ENCODE measurements at places on chromosomes 2 and 18.

GRCh38 chr2:16478434-16479210 lies 187.0 kb downstream of the CYRIA start:
- DNase-seq, result no peak

DNA sequence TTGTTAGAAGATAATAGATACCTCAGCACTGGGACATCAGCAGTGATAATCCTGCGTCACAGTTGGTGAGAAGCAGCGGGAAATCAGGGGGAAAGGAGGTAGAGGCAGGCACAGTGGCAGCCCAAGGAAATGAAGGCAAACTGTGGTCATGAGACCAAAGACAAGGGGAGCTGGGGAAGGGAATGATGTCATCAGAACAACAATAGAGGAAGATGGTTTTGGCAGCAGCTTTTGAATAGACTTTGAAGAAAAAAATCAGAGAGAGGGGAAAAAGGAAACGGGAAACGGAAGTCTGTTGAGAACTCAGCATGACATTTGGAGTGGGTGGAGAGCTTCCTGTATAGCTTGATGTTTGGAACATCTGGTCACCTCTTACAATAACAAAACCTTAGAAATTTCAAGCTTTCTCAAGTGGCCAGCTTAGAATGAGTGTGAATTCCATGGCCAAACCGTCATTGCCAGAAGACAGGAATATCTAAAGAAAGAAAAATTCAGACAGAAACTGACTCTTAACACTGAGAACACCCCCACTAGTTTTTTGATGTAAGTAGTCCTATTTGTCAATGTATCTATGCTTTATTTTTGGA lies 18.4 kb upstream of the YES1 start:
- no peak for DNase-seq

DNA sequence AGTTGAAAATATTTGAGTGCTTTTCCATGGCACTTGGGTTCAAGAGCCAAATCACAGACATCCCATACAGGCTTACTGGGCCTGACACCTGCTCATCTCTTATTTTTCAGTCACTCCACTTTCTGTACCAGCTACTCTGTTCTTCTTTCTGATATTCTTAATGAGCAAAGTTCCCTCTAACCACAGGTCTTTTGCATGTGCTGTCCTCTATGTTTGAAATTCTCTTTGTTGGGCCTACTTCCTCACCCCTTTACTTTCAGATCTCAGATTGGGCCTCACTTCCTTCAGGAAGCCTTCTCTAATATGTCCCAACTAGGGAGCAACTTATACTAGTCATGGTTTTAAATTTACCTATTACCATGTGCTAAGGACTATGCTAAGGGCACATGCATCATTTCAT lies 81.8 kb upstream of the RBMS1 start:
- DNase-seq, result no peak

- DNase-seq, result no peak
Measured at GRCh38 chr2:186889101-186889879, 40.3 kb upstream of the ZSWIM2 start.

DNA sequence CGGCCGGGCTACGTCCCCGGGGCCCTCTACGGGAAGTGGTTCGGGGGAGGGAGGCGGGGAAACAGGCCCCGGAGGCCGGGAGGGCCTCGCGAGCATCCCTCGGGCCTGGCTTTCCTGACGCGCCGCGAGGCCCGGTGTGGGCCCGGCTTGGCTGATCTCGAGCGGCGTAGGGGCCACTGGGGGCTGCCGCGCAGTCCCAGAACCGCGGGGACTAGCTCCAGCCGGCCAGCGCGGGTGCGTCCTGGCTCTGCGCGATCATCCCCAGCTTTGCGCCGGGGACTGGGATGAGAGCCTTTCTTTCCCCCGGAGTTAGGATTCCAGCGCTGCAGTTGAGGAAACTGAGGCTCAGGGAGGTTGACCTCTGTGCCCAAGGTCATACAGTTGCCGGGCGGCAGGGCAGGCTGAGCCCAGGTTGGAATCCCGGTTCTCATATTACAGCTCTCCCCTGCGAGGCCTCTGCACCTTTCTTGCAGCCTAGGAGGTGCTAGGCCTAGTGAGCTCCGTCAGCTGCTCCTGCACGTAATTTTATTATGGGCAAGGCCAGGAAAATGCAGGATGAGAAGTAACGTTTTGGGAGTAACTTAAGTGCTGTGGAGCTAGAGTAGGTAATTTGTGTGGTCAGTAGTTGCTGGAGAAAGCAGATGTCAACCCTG lies 501 bp downstream of the LPIN1 start:
- DNase-seq, result no peak

DNA sequence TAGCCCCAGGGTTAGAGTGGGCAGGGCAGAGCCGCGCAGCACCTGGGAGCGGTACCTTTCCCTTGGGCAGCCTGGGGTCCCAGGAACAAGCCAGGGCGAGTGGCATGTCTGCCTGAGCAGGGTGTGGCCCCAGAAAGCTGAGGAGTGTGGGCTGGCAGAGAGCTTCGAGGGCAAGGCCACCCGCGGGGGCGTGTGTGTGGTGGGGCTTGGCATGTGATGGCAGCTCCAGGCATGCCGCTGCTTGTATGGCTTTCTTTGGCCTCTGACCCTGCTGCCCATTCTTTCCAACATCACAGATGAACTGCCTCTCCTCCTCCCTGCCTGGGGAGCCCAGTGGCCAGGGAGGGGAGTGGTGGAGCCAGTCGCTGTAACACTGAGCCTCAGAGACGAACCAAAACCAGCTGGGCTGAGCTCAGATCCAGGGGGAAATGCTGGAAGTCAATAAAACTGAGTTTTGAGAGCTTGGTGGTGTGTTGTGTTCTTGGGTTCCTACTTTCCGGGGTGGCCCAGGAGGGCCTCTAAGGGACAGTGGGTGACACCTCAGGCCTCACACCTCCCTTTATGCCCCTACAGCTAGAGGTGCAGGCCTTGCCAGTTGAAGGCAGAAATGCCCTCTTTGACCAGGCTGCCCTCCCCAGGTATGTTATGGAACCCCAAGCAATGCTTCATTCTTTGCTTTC lies 7.4 kb downstream of the DNAJB2 start:
- peak; percentile 64 for DNase-seq

- no peak for DNase-seq
Measured at GRCh38 chr2:198630384-198630783, 826.0 kb downstream of the PLCL1 start.

- DNase-seq, result no peak
Measured at GRCh38 chr18:54125429-54125828, 99.0 kb downstream of the MBD2 start.

DNA sequence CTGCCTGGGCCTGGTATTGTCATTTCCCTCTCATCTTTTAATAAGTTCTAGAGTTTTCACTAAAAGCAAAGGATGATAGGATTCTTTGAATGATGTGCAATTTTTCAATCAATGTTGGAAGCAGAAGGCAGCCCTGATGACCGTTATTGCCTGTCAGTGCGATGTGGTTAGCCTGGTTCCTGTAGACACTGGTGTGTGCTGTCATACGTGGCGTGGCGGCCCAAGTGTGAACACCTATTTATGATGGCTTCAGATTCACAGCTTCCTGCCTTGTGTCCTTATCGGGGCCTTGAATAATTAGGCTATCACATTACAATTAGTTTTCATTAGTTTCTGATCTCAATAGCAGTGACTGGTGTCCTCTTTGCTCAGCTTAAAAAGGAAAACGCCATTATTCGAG lies 218.5 kb downstream of the TPGS2 start:
- DNase-seq, result no peak

- no peak for DNase-seq
Measured at GRCh38 chr2:28662468-28663181, 89.0 kb upstream of the PPP1CB start.

GRCh38 chr18:53819174-53819573 lies 405.3 kb downstream of the MBD2 start:
- DNase-seq, result no peak

GRCh38 chr2:179726461-179727180 lies 134.8 kb downstream of the ZNF385B start:
- DNase-seq, result no peak

DNA sequence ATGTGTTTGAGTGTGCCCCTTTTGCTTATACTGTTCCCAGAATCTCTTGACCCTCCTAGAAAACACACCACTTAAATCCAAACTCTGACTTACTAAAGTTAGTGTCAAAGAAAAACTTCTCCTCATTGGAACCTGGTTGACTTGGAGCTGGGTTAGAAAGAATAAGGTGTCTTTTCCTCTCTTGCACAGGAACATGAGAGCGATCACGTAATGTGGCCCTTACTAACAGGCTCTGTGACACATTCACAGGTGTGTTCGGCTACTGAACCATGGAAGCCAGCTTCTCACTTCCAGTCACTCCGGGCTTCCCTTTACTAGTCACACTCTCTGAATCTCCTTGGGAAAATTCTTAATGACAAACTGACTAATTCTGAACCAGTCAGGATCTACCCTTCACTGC lies 5.4 kb upstream of the POU3F3 start:
- DNase-seq, result no peak

DNA sequence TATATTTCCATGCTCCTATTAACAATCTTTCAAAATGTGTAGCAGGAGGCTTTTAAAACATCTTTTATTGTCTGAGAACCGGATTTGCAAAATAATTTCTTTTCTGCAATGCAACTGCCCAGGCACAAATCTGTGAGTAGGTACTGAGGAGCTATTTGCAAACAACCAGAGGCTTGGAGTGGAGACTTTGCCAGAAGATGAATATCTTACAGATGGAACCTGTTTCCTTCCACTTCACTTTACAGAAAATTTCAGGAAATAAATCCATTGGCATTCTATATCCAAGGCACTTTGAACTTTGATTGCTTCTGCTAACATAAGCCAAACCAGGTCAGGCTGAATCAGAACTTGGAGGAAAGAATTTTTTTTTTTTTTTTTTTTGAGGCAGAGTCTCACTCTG lies 237.4 kb upstream of the REV1 start:
- DNase-seq, result no peak

GRCh38 chr2:28327581-28327955 lies 65.1 kb upstream of the FOSL2 start:
- DNase-seq, result no peak

- no peak for DNase-seq
Measured at GRCh38 chr18:25141886-25142285, 210.1 kb downstream of the ZNF521 start.

DNA sequence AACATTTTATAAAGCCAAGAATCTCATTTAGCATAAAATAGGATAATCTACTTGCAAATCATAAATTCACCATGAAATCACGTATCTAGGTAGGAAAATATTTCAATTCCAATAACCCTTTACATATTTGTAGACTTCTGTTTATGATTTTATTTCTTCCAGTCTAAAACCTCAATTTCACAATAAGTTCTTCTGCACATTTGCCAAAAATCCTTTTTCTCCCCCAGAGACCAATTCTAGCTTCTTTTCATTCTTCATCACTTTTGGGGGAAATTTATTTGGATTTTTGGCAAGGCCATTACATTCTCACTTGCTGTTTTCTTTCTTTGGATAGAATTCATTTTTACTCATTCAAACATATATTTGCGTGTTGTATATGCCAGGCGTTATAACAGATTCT lies 86.8 kb downstream of the SPRED2 start:
- DNase-seq, result no peak

GRCh38 chr2:223635080-223635479 lies 32.9 kb upstream of the SCG2 start:
- no peak for DNase-seq

DNA sequence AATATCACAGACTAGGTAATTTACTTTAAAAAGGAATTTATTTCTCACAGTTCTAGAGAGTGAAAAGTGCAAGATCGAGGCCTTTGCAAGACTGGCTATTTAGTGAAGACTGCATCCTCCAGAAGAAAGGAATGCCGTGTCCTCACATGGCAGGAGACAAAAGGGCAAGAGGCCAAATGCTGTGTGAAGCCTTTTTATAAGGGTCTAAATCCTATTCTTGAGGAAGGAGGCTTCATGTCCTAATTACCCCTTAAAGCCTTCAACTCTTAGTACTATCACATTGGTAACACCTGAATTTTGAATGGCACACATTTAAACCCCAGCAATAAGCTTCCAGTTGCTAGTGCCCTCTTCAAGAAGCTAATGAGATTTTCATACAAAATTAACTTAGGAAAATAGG lies 1882.3 kb upstream of the PIK3C3 start:
- no peak for DNase-seq

DNA sequence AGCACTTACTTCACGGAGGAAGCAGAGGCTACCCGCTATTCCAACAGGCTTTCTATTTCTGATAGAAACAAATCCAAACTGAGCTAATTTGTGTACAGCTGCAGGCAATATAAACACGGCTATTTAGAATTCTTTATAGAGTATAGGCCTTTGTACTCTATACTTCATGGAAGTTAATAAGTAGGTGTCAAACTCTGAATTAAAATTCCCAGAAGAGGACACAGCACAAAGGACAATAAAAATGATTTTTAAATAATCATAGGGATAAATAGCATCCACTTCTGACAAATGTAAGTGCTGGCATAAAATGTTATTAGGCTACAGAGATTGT lies 261.5 kb downstream of the AFF3 start:
- no peak for DNase-seq

GRCh38 chr2:202096736-202097135 lies 23.7 kb downstream of the KIAA2012 start:
- DNase-seq, result no peak

GRCh38 chr2:53438100-53438499 lies 329.5 kb upstream of the CHAC2 start:
- DNase-seq, result no peak
